HS-27A (cell line): ENCODE measurements at places on chromosomes 2 and 18.

- DNase-seq: no peak
Measured at GRCh38 chr2:205967391-205968075, 118.4 kb downstream of the INO80D start.

DNA sequence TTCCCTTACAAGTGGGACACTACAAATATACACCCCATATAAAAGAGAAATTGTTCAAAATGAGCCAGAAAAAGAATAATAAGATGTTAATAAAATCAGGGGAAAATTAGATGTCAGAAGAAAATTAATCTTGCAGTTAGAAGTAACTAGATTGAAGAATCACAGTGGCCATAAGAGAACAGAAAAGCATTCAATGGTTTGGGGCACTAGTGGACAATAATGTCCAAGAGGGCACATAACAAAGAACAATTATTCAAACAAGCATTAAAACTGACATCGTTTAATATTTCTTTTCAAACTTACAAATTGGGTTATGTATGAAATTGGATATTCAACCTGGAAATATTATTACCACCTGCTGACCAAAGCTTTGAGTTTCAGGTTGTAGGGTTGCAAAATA is 12.9 kb downstream of the TCF4 start:
- DNase-seq: no peak

GRCh38 chr18:56662502-56662901 is 11.3 kb downstream of the WDR7 start:
- no peak for DNase-seq

DNA sequence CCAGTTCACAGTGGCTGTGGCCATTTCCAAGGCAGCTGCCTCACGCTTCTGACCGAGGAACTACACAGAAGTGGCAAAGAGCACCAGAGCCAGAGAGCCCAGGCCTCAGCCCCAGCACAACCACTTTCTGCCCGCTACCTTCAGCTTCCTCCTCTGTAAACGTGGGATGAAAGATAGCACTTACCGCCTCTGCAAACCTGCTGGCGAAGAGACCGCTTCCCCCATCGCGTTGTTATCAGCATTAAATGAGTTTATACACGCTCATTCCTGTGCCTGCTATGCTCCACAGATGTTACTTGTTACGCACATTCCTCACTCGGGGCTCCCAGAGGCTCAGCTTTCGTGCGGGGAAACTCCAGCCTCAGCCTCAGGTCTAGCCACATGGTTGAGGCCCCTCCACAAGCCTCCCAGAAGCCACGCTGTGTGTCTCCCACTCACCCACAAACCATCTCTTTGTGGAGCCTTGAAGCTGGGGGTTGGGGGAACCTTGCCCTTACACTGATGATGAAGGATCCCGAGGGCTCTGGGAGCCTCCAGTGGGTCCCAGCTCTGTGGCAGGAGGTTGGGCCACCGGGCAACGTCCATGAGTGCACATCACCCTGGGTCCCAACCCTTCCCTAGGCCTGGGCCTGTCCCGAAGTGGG is 63.3 kb upstream of the SMAD7 start:
- no peak for DNase-seq
